Cardiac muscle cell (in vitro differentiated cells and primary cell): ENCODE measurements at places on chromosomes 7 and 10. TPM values are rescaled to one million over a fixed set of nuclear protein-coding genes. Genes with fewer than 3 reads are reported as not detected.
A peak's percentile ranks its signal among the peaks of the same experiment; 100 is the strongest.

MXI1 gene
- total RNA-seq, result 48.2 and 55.0 TPM in 2 replicates

PKD2L1 gene
- not detected in 2 replicates for total RNA-seq

RET gene
- 0.07 and 0.09 TPM in 2 replicates for total RNA-seq

CCZ1 gene
- total RNA-seq, result 49.4 and 61.2 TPM in 2 replicates

PPP1R17 gene
- 0.11 TPM in 1 of 2 replicates, not detected in the other for total RNA-seq

CRHR2 gene
- total RNA-seq, result 0.77 and 0.92 TPM in 2 replicates

OR6V1 gene
- total RNA-seq, result not detected in 2 replicates

ZP3 gene
- total RNA-seq, result 0.32 and 0.77 TPM in 2 replicates

SMKR1 gene
- 0.39 TPM in 1 of 2 replicates, not detected in the other for total RNA-seq

MUC3A gene
- total RNA-seq, result not detected in 2 replicates

YWHAG gene
- total RNA-seq, result 90.5 and 97.9 TPM in 2 replicates

CHAT gene
- not detected in 2 replicates for total RNA-seq

LIPM gene
- not detected in 2 replicates for total RNA-seq

DNA sequence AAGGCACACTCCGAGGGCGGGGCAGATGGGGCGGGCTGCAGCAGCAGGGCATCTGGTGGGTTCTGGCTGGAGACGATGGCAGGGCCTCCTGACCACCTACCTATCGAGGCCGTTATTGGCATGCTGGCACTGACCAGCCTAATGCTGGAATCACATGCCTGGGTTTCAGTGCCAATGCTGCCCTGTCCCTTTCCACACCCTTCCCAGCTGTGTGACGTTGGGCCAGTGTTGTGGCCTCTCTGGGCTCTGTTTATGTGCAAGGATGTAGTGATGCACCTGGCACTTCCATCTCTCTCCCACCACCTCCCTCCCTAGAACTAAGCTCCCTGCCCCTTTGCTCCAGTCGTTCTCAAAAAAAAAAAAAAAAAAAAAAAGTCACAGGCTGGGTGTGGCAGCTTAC is 132.9 kb downstream of the ZMIZ1 start:
- DNase-seq, result no peak

DNA sequence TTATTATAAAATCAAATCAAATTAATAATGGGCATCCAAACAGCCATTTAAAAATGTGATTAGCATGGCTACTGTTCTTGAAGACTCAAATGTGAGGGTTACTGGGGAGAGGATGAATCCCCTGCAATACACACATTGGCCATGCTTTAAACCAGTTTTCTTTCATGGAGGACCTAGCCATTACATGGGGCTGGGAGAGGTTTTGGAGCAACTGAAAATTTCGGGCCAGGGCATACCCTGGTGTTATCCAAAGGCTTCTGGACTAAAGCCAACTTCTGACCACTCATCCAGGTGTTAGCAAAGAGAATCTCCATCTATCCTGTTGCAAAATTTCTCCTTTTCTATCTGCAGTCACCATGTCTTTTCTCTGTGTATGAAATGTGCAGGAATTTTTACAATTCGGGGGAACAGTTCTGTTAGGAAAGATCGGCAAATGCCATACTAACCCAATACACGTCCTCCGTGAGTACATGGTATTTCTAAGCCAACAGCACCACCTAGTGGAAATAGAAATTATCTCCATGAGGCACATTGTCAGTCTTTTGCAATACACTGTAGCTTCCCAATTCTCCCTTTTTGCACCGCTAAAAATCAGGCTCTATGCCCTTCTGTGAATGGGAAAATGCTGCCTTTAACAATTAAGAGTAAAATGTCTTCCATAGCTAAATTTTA is 47.0 kb upstream of the ZNF107 start:
- DNase-seq, result peak; percentile 23

- no peak for DNase-seq
Measured at GRCh38 chr7:124318721-124319450, 286.0 kb upstream of the TMEM229A start.

DNA sequence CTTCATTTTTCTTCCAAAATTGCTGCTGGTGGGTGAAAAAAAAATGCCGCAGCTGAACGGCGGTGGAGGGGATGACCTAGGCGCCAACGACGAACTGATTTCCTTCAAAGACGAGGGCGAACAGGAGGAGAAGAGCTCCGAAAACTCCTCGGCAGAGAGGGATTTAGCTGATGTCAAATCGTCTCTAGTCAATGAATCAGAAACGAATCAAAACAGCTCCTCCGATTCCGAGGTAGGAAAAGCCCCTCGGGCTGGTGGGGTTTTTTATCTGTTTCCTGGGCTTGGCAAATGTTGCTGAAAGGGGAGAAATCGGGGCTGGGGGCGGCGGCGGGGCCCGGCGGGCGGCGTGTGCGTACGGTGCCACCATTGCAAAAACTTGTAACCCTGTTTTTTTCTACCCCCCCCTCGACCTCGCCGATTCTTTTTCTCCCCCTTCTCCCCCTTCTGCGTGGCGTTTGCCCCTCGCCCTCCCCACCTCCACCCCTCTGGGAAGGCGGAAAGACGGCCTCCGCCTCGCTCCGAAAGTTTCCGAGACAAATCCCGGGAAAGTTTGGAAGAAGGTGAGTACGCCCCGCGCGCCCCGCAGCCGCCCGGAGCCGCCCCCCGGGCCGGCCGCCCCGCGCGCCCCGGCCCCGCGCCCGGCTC is 789 bp downstream of the TCF7L2 start:
- DNase-seq, result peak; percentile 68

DNA sequence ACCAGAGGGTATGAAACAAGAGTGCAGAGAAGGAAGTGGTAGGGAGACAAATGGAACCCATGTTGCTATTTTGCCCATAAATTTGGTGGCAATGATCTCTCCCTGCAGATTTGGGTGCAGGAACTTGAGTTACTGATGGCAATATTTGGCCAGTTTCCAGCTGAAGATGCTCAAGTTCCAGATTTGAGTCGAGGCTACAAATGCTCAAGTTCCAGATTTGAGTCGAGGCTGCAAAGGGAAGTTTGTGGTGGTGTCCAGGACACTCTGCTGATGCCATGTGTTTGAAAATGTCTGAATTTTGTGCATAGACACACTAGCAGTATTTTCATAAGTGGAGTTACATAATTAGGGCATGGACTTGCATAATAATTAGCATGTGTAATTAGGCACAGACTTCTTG is 40.8 kb downstream of the TBXAS1 start:
- no peak for DNase-seq

- peak; percentile 88 for DNase-seq
Measured at GRCh38 chr7:8295638-8296361, 33.8 kb upstream of the ICA1 start.

DNA sequence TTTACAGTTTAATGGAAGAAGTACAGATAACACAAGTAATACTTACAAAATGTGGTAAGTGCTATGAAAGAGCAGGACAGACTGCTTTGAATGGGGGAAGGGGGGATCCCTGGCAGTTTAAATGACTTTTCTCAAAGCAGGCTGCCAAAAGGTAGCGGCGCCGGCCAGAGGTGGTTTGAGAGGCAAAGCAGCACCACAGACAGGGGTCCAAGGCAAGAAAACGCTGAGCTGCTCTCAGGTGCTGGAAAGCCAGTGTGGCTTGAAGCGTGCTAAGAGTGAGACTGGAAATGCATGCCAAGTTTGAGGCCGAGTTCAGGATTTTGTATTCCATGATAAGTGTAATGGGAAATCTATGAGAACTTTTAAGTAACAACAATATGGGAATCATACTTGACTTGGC is 437.7 kb downstream of the AUTS2 start:
- no peak for DNase-seq

GRCh38 chr10:19043431-19043830 is 5.2 kb upstream of the MALRD1 start:
- no peak for DNase-seq

GRCh38 chr10:119450606-119451299 is 91.8 kb downstream of the RGS10 start:
- DNase-seq, result no peak

DNA sequence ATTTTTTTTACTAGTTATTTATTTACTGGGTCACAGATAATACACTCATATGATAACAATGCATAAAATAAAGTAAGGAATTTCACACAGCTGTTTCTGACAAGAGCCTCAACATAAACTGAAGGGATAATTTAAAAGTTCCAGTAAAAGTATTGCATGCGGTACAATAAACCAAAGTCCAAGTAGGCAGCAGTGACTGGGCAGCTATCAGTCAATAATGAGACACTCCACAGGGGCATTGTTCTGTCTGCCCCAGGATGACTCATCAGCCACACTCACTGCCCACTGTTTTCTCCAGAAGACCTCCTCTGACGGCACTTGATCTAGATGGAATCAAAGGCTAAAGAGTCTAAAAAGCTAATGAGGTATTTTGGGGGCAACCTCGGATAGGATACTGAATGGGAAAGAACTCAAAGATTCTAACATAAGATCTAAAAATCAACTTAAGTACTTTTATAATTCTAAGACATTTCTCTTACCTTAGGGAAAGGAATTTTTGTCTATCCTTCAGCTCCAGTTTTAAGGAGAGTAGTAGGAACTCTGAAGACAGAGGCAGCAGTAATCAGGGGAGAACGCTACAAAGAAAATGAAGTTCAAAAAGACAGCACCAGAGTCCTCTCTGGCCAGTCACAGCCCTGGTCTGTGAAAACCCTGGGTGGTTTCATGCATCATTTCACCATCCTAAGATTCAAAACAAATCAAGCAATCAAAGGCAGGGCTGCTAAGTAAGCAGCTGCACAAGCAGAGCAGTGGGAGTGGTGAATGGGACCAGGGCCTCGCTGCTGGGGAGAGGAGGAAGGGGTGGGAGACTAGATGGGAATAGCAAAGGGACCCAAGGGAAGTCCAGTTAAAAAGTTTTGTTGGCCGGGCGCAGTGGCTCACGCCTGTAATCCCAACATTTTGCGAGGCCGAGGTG is 175.1 kb downstream of the AVL9 start:
- peak; percentile 36 for DNase-seq

DNA sequence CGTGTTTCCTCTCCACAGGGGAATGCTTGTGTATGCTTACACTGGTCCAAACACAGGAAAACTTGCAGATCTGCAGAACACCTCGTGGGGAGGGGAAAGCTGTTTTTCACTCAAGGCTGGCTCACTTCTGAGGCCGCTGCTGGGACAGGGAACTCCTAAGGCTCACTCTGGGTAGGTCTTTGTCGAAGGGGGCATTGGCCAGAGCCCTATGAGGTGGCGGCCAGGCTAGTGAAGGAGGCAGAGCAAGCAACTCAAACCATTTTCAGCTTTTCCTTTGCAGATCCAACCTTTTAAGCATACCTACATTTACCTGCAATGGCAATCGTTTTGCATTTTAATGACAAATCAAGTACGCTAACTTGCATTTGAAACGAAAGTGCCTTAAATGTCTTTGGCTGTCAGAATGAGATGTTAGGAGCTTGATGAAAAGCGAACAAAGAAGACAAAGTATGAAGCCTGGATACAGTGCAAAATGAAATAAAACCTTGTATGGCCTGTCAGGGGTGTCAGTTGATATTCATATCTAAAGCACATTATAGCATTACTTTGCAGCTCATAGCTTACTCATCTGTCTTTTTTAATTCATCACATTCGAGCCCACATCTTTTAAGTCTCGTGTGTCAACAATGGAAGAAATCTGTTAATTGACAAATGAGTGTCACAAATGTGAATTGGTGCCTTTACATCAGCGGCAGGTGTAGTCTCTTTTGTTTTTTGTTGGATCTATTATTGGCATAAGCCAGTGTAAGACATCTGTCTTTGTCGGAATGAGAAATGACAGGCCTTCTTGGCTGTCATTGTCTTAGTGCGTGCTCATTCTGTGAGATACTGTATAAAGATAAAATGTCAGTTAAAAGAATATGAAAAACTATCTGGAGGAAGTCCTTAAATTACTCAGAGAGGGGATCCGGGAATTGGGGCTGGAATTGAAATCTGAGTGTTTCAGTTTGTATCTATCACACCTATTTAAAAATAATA is 30.5 kb downstream of the LRMDA start:
- DNase-seq, result no peak

DNA sequence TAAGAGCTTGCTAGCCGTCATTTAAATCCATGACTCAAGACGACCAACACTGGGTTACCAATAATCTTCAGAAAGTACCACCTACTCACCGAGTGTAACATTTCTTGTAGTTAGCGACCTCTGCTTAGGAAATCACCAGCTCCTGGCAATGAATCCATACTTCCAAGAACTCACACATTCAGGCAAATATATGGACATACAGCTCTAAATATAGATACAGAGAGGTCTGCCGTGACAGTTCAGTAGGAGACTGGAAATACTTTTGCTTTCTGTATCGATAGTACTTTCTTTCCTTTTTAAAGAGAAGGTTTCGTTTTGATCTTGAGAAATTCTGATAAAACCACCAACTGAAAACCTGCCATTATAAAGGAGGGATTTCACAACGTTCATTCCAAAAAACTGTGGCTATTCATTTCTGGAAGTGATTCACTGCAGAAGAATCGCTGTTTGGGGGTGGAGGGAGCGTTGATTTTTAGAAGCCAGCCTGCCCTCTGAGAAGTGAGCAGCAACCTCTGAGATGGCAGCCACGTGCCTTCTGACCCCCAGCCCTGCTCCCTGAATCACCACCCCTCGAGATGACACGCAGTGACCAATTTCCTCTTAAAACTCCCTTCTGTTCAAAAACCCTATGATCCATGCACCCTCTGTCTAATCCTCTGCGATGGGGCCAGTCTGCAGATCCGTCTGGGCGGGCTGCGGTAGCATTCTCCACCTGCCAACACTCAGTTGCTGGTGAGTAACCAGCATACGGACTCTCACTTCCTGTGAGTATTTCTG is 179.0 kb upstream of the KLF14 start:
- DNase-seq, result peak; percentile 96

- DNase-seq, result no peak
Measured at GRCh38 chr7:30354791-30355190, 70.4 kb downstream of the ZNRF2 start.

GRCh38 chr7:47518827-47519226 is 63.1 kb downstream of the TNS3 start:
- DNase-seq, result no peak

- DNase-seq, result no peak
Measured at GRCh38 chr7:140649556-140650205, 9.1 kb upstream of the DENND2A start.

DNA sequence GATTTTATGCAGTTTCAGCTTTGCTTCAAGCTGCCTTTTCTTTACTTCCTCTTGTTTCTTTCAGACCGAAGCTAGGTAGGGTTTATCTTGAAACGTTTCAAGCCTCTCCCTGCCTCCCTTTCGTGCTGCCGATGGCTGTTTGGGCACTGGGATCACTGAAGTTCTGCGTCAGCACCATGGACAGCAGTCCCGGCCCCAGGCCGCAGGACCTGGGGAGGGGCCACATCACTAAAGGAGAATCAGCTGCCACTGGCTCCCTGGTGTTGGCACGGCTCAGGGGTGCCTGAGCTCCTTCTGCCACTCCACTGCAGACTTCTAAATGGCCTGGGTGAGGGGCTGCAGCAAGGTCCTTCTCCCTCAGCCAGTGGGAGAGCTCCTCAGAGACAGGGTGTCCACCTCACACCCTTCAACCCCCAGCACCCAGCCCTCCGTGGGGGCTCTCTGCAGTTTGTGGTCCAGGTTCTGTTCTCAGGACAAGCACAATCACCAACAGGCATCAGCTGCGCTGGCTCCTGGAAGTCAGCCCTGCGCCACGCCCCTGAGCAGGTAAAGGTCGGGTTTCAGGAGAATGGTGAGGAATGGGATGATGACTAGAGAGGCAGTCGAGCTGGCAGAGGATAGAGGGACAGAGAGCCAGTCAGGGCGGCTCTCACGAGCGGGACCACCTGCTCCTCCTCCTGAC is 387.2 kb downstream of the TCERG1L start:
- DNase-seq, result no peak
